NCI-H774 (cell line): ENCODE measurements at places on chromosomes 7 and 10.

- no peak for DNase-seq
Observed at GRCh38 chr7:107609811-107610261, 29.8 kb downstream of the BCAP29 start.

GRCh38 chr7:133436014-133436428, 183.1 kb downstream of the EXOC4 start:
- DNase-seq, result no peak

DNA sequence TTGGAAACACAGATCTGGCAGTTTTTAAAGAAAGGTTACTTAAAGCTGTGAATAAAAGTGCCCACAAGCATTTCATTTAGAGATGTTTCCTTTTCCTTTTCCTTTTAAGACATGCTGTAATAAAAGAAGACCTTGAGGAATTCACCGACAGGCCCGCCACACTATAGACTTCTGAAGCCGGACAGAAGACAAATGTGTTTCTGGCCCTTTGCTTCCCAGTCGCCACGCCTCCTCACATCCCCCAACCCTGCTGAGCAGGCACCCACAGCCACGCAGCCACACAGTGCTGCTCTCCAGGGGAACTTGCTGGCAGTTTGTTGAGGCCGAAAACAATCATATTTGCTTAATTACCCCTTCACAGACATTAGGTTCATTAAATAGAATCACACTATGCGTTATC, 83.4 kb downstream of the SLC25A13 start:
- DNase-seq, result no peak

DNA sequence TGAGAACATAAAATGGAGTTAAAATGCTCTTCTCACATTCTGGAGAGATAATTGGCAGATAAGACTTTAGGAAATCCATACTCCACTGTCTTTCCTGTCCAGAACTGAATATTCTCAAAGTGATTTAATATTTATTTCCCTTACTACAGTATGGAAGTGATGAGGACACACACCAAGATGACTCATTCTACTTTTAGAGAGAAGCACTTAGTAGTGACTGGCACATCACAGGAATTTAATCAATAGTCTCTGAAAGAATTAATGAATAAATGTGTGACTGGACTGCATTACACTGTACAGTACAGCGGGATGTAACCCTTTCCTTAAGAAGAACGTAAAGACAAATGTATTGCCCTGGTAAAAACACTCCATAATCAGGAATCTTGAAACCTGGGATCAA, 116.7 kb downstream of the SEMA3E start:
- no peak for DNase-seq

DNA sequence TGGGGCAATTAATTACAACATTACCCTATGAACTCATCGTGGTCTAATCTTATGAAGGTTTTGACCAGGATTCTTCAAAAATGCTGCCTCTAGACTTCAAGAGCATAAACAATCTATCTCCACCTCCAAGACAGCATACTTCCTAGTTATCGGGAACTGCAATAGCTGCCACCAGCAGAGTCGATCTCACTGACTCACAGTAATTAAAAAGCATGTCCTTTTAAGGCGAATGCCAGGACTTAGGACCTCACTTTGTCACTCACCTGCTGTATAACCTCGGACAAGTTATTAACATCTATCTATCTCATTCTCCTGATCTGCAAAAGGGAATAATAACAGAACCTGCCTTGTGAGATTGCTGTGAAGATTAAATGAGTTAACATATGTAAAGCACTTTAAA, 666.0 kb upstream of the COBL start:
- no peak for DNase-seq

DNA sequence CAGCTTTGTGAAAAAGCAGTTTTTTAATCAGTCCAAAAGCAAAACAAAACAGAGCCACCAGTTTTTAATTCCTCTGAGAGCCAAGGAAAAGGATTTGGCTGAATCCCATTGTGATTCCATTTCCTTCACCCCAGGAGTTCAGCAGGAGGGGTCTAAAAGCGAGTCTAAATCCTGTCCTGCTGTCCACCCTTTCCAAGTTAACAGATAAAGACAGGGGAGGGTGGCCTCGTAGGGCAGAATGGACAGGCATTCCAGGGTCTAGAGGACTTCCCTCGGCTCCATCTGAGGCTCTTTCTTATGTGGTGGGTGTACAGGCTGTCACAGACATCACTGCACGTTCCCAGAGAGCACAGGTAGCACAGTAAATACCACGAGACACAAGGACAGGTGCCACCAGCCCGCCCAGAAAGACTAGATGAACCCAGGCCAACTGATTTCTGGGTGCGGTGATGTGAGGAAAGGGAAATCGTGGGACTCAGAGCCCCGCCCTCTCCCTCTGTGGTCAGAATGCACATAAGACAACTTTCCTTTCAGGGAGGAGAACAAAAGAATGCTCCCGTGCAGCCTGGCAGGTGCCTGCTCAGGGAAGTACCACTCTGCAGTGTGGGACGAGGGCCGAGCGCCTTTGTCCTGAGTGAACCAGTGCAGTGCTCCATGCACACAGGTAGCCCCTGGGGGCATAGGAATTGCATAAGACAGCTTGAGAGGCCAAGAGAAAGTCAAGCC, 119.7 kb downstream of the ABLIM1 start:
- DNase-seq, result no peak

DNA sequence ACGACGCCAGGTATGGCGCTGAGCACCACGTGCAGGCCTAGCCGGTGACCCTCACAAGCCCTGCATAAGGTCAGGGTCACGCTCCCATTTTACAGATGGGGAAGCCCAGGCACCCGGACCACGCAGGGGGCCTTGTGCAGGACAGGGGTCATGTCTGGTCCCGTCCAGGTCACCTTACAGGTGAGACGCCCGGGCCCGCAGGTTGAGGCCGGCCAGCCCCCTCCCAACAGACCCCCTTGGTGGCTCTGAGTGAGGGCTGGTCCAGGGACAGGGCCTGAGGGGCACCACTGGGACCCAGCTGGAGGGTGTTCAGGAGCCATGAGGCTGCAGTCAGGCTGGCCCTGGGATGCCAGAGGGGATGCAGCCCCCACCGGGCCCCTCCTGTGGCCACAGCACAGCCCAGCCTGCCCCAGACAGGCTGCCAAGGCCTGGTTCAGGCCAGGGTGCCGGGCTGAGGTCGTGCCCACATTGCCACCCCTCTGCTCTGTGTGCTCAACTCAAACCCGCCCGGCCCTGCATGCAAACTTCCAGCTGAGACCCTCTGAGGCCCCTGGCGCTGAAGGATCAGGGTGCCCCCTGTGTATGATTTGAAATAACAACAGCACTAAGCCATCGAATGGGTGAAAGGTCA, 69.0 kb downstream of the PWWP2B start:
- no peak for DNase-seq

DNA sequence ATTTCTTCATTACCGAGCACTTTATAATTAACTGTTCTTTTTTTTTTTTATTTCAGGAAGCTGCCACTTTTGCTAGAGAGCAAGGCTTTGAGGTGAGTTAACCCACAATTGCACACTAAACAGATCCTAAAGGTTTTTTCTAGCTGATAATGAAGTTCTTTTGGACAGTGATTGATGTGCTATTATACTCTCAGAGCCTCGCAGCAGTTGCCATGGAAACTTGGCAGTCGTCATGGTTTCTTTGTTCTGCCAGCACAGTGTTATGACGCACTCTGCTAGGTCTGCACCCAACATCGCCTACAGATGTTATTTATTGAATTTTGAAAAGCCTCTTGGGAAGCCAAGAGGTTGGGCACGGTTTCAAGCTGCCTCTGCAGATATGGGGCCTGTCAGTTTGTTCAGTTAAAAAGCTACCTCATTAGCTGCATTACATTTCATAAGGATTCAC, 237.2 kb upstream of the KAT6B start:
- peak; percentile 97 for DNase-seq
